Smooth muscle cell of the brain vasculature (primary cell): ENCODE measurements at places on chromosomes 13 and 19.

DNA sequence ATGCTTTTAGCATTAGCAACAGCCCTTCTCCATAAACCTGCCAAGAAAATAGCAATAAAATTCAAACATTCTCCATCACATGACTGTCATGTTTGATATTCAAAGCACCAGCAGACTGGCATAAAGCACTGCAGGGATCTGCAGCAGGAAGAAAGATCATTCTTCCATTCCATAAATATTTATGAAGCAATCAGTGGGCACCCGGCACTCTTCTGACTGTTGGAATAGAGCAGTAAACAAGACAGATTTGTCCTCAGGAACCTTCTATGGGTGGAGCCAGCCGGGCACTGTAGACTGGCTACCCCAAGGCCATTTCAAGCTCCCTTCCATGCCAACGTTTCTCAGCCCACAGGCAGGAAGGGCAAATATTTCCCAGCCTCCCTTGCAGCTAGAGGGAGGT is 25.5 kb downstream of the PLA2G4C start:
- no peak for DNase-seq

DNA sequence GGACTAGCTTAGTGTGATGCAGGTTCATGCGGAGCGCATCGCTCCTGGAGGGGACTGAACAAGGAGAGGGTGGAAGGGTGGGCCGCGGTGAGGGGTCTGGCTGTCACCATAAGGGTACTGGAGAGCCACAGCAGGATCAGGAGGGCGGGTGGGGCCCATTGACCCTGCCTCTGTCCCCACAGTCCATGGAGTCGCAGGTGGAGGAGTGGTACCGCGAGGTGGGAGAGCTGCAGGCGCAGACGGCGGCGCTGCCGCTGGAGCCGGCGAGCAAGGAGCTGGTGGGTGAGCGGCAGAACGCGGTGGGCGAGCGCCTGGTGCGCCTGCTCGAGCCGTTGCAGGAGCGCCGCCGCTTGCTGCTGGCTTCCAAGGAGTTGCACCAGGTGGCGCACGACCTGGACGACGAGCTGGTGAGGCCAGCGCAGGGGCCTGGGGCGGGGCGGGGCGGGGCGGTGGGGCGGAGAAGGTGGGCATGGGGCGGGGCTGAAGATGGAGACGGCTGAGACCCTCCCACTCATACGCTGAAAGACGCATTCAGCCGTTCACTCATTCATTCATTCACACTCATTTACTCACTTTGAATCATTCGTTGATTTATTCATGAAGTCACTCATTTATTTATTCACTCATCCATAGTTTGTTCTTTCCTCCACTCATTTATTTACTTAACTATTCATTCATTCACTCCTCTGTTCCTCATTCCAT is 27.5 kb upstream of the SHKBP1 start:
- DNase-seq, result no peak

GRCh38 chr19:42042455-42043170 is 27.4 kb downstream of the GRIK5 start:
- no peak for DNase-seq

DNA sequence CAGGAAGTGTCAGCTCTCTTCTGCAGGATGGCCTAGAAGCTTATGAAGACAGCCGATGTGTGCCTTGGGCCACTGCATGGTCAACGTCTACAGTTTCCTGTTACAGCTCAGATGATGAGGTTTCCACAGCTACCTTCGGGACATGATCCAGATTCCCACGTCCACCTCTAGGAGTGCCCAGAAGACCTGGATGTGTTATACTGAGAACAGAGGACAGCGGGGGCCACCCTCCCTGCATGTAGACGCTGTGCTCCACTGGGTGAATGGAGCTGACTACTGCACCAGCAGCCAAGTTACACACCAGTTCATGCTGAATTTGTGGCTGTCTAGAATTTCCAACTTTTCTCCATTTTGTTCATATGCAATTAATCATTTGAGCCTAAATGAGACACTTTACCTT is 78.5 kb upstream of the MTIF3 start:
- no peak for DNase-seq

- no peak for DNase-seq
These were observed 1.9 kb upstream of the VASP start for GRCh38 chr19:45505151-45505995.

DNA sequence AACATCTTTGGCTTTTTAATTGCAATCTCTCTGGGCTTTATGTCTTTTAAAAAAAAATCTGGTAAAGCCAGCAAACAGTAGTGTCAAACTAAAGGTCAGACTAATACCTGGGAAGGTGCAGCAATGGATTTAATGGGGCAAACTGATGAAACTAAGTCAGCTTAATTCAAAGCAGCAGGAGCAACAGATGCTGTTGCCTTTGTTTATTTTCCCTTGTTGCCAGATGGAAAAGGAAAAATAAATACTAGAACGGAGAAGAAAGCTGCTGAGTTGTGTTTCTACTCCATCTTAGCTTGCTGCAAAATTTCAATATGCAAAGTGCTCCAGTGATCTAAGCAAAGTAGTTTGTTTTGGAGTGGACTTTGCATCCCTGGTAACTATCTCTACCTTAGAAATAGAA is 1097.8 kb downstream of the PCDH17 start:
- DNase-seq, result no peak

DNA sequence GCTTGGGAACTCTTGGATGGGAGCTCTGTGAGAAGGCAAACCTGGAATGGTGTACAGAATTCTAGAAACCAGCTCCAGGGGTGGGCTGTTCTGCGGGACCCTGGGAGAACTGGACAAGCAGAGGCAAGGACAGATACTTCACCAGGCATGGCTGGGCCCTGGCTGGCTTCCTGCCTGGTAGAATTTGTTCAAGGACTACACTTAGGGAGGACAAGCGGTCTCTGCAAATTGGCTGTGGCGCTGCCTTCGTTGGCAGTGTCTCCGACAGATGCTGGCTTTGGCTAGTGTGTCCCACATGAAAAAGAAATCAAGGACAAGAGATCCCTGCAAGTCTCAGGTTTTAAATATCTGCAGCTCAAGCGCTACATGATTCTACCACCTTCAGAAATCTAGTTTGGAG is 12.4 kb downstream of the CEBPG start:
- DNase-seq, result no peak

DNA sequence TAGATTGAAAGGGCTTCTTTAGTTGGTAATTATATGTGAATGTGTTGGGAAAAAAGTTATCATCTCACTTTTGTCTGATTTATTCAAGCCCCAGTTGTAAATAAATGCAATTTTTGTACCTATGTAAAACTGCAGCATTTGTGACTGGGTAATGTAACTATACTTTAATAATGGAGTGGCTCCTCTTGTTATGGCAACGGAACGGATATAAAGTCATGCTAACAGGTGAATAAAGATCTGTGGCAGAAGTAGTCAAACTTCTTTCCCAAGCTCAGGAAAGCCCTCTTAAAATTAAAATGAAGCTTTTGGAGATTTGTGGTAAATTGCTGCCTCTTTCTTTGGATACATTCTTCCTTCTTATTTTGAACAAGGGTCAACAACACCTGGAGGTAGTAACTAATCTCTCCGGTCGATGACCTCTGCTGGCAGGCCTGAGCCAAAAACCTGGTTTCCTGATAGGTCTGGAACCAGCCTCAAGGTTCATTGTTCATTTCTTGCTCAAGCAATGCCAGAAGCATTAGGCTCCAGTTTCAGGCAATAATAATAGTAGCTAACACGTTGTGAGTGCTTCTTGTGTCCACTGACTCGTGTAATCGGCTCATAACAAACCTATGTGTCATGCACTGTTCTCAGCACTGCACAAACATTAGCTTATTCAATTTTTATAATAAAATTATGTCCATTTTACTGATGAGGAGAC is 313.4 kb upstream of the DACH1 start:
- DNase-seq, result no peak

GRCh38 chr19:13234518-13234917 is 84.3 kb downstream of the IER2 start:
- DNase-seq, result no peak

DNA sequence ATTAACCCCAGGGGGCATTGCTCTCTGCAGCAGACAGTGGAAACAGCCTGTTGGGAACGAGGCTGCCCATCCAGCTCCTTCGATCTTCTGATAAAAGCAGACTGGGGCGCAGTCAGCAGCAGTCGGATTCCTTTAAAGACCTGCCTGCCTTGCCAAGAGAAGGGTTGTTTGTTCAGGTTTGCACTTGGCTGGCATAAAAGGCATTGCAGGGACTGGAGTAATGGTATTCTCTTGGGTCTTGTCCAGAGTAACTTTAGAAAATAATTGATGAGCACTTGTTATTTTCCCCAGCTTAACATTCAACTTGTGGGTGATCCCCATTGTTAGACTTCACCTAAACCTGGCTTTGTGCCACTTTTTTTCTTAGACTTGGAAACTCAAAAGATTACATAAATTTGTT is 67.3 kb upstream of the SLC10A2 start:
- DNase-seq, result no peak

DNA sequence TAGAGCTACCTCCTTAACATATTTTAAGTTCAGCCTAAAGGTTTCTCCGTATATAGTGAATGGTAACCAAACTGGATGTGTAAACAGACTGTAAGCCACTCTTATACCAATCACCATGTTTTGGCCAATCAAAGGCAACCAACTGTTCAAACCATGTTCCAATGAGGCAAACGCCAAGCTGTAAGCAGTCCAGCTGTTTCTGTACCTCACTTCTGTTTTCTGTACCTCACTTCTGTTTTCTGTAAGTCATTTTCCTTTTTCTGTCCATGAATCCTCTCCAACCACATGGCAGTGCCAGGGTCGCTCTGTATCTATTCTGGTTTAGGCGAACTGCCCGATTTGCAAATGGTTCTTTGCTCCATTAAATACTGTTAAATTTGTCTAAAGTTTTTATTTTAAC is 24.4 kb downstream of the COMMD6 start:
- DNase-seq, result no peak

DNA sequence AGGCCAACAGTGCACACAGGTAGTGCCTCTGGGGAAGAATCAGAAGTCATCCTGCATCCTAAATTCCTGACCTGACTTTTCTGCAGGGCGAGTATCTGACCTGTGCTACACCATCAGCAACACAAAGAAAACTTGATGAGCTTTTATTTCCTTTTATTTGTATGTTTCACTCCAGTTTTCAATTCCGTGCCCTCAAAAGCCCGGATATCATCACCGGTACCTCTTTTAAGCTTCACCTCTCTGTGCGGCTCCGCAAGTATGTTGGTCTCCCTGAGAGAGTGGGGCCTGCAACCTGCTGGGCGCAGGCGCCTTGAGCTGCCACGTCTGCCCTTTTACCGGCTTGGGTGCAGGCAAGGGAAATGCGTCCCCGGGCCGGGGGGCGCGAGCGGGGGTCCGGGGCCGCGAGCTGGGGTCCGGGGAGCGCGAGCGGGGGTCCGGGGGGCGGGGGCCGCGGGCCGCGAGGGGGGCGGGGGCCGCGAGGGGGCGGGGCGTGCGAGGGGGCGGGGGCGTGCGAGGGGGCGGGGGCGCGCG is 4.3 kb upstream of the DUXA start:
- no peak for DNase-seq

DNA sequence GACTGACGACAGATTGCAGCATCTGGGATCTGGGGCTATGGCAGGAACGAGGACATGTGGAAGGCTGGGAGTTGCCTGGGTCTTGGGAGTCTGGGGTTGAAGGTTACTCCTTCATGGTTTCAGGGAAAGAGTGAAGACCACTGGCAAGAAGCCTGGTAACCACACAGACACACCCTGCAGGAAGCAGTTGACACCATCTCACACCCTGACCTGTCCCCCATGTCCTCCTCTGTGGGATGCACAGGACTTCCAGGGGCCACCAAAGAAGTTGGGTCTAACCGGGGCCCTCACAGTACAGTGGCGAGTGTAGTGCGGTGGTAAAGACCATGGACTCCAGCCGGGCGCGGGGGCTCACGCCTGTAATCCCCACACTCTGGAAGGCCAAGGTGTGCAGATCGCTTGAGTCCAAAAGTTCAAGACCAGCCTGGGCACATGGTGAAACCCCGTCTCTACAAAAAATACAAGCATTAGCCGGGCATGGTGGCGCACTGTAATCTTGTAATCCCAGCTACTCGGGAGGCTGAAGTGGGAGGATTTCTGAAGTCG is 10.6 kb upstream of the FFAR2 start:
- no peak for DNase-seq

- peak; percentile 91 for DNase-seq
These were observed at the start of gene ZNF486 for GRCh38 chr19:20167020-20167644. TSS of gene ZNF486 (plus strand) at chr19:20167214. CDS start at chr19:20167331, 117 bp downstream.

- no peak for DNase-seq
These were observed 4.0 kb downstream of the PTBP1 start for GRCh38 chr19:801030-801860.

DNA sequence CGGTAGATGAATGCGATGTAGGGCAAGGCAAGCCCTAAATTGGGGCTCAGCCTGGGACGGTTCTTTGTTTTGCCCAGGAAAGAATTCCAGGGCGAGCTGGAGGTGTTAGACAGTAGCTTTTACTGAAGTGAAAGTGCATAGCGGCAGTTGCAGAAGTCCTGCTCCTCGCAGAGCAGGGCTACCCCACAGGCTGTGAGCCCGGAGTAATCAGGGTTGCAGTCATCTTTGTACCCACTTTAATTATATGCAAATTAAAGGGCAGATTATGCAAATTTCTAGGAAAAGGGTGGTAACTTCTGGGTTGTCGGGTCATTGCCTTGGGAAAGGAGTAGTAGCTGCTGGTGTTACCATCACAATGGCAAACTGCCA is 30.5 kb downstream of the VAV1 start:
- DNase-seq, result no peak

DNA sequence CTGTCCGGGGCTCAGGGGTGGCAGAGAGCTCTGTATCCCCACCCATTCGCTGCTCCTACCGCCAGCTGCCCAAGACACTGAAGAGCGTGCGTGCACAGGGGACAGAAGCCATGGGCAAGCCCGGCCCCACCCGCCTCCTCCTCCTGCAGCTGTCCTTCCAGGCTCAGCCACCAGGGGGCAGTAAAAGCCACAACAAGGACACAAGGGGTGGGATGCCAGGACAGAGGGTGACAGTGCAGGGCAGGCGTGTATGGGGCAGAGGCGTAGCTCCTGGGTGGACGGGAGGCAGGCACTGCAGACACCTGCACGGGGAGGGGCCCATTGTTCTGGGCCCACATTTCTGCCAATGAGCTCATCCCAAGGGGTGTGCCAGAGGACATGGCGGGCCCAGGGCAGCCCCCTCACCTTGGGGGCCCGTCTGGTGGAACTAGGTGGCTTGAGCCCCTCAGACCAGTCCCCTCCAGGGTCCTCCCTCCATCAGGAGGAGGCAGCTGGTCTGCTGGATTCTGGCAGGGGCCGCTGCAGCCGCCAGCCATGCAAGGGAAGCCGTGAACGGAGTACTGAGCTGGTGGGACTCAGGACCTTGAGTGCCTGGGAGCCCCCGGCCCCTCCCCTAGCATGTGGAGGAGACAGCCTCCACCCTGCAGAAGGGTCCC is 61.2 kb downstream of the MLLT1 start:
- DNase-seq, result peak; percentile 47

GRCh38 chr13:68009546-68009945 is 779.4 kb upstream of the PCDH9 start:
- DNase-seq, result no peak

DNA sequence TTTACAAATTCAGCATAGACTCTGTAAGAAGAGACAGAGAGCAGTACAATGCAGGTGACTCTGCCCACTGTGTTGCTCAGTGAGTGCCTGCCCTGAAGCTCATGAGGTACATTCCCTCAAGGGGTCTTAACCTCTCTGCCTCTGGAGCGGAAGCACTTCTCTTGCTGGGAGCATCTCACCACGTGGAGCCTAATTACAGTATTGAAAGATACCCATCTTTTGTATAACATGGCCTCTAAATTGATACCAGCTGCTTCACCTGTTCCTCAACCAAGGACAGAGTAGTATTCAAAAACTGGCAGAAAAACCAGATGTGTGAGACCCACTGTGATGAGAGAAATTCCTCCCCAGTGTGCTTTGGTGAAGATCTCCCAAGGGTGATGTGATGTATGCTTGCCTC is 77.1 kb downstream of the SACS start:
- DNase-seq, result no peak

GRCh38 chr13:97141564-97142005 is 80.5 kb upstream of the MBNL2 start:
- peak; percentile 72 for DNase-seq
